ENCODE measurements at places on chromosomes 6 and 20. TPM values are rescaled to one million over a fixed set of nuclear protein-coding genes. Genes with fewer than 3 reads are reported as not detected.

DNA sequence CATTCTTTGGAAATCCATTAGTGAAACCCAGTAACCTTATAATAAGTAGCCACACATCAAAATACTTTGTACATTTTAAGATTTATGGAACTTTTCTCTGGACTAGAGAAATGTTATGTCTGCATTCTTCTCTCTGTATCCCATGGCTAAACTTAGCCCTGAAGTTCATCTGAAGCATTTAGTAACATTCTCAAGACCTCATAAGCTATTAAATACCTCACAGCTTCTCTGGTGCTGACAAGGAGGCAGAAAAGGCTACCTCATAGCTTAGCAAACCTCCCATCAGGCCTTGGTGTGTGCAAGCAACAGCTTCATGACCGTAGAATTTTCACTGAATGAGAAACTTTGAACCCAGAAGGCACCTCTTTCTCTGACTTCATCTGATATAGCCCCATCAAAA lies 38.9 kb upstream of the HDGFL1 start:
- H3K36me3 ChIP-seq, result no peaks in the 10 kb centered on the region
- H3K27ac ChIP-seq, result no peak overlapping the region
- no peaks in the 10 kb centered on the region for H3K4me1 ChIP-seq

UBD gene
- 19.4 TPM for polyA plus RNA-seq

- DNase-seq, result no peak
- H3K27ac ChIP-seq, result no peak overlapping the region
- H3K27me3 ChIP-seq, result no peaks in the 10 kb centered on the region
- no peak overlapping the region for H3K4me3 ChIP-seq
- peaks cover 3% of the 10 kb centered on the region for H3K4me1 ChIP-seq
- no peaks in the 10 kb centered on the region for H3K36me3 ChIP-seq
Observed at GRCh38 chr6:20564777-20565176, 30.5 kb downstream of the CDKAL1 start.

- no peak for DNase-seq
- peak overlapping the region; percentile 49 for H3K27ac ChIP-seq
- no peak overlapping the region for H3K4me3 ChIP-seq
- H3K27me3 ChIP-seq, result no peaks in the 10 kb centered on the region
- H3K4me1 ChIP-seq, result peaks cover 4% of the 10 kb centered on the region
- no peaks in the 10 kb centered on the region for H3K36me3 ChIP-seq
Observed at GRCh38 chr6:42407379-42407778, 44.3 kb downstream of the TRERF1 start.

DNA sequence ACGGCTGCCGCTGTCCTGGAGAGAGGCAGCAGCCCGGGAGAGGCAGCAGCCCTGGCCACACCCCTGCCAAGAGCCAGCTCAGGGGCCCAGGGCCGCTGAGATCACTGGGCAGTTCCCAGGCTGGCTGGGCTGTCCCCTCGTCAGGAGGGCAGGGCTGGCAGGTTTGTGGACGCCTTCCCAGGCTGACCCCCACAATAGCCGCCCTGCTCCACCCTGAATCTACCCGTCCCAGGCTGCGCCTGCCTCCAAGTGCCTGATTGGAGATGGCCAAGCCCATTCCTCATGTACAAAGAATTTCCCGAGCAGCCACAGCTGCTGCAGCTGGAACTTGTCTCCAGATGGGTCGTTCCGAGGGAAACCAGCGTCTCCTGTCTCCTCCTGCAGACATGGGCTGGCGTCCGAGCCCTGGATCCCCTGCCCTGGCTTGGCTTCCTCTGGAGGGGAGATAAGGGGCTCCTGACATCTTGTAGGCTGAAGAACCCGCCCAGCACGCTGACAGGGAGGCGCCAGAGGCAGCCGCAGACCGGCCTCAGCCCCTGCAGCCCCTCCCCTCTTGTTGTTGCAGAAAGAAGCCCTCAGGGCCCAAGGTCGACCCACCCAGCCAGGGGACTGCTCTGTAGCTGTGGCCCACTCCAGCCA lies 9.4 kb upstream of the GATA5 start:
- no peaks in the 10 kb centered on the region for H3K36me3 ChIP-seq
- peak; percentile 99 for DNase-seq
- peaks cover 58% of the 10 kb centered on the region for H3K4me1 ChIP-seq
- H3K27ac ChIP-seq, result no peak overlapping the region

GRCh38 chr6:121664158-121664557 lies 228.7 kb downstream of the GJA1 start:
- no peaks in the 10 kb centered on the region for H3K27me3 ChIP-seq
- H3K36me3 ChIP-seq, result no peaks in the 10 kb centered on the region
- H3K27ac ChIP-seq, result no peak overlapping the region
- H3K4me1 ChIP-seq, result no peaks in the 10 kb centered on the region
- no peak overlapping the region for H3K4me3 ChIP-seq

DNA sequence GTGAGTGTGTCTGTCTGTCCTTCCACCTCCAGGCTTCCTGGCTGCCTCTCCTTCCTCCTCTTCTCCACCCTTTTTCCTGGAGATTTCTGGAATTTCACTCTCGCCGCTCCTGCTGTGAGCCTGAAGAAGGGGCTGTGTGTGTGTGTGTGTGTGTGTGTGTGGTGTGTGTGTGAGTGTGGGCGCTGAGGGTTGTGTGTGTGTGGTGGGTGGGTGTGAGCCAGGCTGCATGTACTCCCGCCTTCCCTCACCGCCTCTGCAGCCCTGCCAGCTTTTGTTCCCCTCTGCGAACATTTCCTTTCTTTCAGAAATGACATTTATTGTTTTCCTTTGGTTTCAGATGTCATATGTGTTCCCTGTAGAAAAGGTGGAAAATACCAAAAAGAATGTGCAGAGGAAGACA lies 76.0 kb downstream of the SRC start:
- no peaks in the 10 kb centered on the region for H3K27me3 ChIP-seq
- H3K27ac ChIP-seq, result no peak overlapping the region
- H3K4me1 ChIP-seq, result peaks cover 29% of the 10 kb centered on the region
- no peaks in the 10 kb centered on the region for H3K36me3 ChIP-seq
- DNase-seq, result peak; percentile 57

HCRTR2 gene
- not detected for polyA plus RNA-seq

DNA sequence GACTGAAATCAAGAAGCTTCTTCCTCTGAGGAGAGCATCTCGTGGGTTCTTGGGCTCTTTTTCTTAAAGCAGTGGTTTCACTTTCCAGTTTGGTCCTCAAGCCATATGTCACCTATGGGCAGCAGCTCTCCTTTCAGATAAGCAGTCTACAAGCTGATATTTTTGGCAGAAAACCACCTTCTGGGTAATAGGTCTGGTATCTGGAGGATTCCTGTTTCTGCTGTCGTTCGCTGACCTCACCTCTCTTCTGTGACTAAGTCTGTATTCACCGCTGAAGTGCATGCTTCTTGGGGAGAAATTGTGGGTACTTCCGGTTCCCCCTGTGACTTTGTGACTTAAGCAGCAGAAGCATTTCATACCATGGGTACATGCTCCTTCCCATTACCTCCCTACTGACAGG lies 193.6 kb downstream of the EDN1 start:
- H3K27me3 ChIP-seq, result no peaks in the 10 kb centered on the region
- no peaks in the 10 kb centered on the region for H3K36me3 ChIP-seq
- no peak overlapping the region for H3K4me3 ChIP-seq
- H3K27ac ChIP-seq, result no peak overlapping the region

- H3K27ac ChIP-seq, result no peak overlapping the region
- no peak for DNase-seq
- H3K4me3 ChIP-seq, result no peak overlapping the region
- no peaks in the 10 kb centered on the region for H3K4me1 ChIP-seq
- H3K36me3 ChIP-seq, result peaks cover 11% of the 10 kb centered on the region
Observed at GRCh38 chr20:25465243-25466135, 58.0 kb downstream of the GINS1 start.

DNA sequence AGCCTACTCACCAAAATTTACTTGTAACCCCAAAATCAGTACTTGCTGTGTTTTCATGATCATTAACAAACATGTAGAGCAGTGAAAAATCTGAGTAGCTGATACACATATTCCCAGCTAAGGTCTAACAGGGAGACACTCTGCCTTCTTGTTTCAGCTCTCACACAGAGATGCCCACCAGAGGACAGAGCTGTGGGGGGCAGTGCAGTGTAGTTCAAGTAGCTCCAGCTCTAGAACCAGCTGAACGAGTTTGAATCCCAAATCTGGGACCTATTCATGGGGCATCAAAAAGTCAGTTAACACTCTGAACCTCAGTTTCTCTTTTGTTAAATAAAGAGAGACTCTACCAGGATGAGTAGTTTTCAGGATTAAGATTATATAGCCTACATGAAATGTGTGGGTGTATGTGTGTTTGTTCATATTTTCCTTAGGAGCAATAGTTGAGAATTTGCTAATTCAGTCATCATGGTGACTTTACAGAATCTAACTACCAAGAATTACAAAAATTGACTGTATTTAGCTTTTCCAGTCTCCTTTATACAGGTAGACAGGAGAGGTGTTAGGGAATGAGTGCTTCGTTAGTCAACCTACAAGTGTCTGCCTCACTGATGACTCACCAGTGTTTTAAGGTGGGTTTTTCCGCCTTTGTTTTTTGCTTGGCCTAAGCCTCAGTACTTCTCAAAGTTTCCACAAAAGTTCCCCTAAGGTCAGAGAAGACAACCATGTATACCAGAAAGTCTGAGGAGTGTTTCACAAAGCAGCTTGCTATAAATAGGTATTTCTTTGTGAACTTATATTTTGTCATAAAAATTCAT lies 164.0 kb upstream of the RUNX2 start:
- H3K4me1 ChIP-seq, result no peaks in the 10 kb centered on the region
- H3K4me3 ChIP-seq, result no peak overlapping the region
- H3K27me3 ChIP-seq, result no peaks in the 10 kb centered on the region
- no peak for DNase-seq

L3MBTL1 gene
- 4.4 TPM for polyA plus RNA-seq

GRCh38 chr6:108193131-108193530 lies 27.3 kb downstream of the NR2E1 start:
- H3K36me3 ChIP-seq, result no peaks in the 10 kb centered on the region
- H3K4me3 ChIP-seq, result no peak overlapping the region
- no peaks in the 10 kb centered on the region for H3K4me1 ChIP-seq
- no peak for DNase-seq
- H3K27ac ChIP-seq, result no peak overlapping the region

PXMP4 gene
- polyA plus RNA-seq, result 10.2 TPM

DNA sequence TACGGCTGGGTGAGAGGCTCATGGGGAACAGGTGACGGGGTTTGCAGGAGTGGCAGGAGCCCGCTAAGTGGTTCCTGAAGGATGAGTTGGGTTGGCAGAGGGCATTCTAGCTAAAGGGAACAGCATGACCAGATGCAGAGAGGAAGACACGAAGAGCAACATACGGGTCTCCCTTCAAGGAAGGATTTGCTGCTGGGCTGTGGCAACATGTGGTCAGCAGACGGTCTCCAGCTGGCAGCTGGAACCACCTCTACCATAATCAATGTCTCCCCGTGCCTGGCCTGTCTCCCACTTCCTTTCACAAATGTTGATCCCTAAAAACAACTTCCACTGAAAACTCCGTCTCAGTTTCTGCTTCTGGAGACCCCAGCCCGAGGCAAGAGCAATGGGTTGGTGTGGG lies 80.6 kb upstream of the SULF2 start:
- no peaks in the 10 kb centered on the region for H3K36me3 ChIP-seq
- H3K4me1 ChIP-seq, result no peaks in the 10 kb centered on the region
- H3K27ac ChIP-seq, result no peak overlapping the region
- DNase-seq, result no peak
- H3K27me3 ChIP-seq, result no peaks in the 10 kb centered on the region

ABHD16B gene
- polyA plus RNA-seq, result 0.89 TPM

DNA sequence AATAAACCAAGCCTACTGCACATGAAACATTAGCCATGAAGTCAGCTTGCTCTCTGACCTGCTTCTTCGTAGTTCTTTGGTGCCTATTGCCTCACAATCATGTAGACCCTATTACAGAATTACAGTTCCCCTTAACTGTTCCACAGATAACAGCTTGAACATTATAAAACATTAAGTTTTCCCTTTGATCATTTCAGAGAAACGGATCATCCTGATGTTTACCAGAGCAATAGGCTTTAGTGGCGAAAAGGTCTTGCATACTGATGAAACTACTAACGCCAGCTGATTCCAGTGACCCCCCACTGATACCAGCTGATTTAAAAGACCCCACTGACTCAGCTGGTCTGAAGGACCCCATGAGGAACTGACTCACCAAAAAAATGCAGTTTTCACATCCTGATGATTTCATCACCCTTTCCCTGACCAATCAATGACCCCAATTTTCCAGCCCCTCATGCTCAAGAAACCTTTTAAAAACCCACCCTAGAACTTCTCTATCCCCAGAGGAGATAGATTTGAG lies 39.4 kb upstream of the MLIP start:
- H3K4me1 ChIP-seq, result no peaks in the 10 kb centered on the region
- peak overlapping the region; percentile 21 for H3K27ac ChIP-seq
- no peak overlapping the region for H3K4me3 ChIP-seq

GRCh38 chr6:87181903-87182302 lies 26.5 kb downstream of the ZNF292 start:
- H3K27me3 ChIP-seq, result no peaks in the 10 kb centered on the region
- no peaks in the 10 kb centered on the region for H3K4me1 ChIP-seq
- peaks cover 4% of the 10 kb centered on the region for H3K36me3 ChIP-seq
- H3K4me3 ChIP-seq, result no peak overlapping the region
